ENCODE measurements at places on chromosomes 6 and 20. TPM values are rescaled to one million over a fixed set of nuclear protein-coding genes. Genes with fewer than 3 reads are reported as not detected.

Gene SEMG1
- total RNA-seq = not detected

Gene OTOR
- not detected for total RNA-seq

Gene GSTA2
- total RNA-seq = not detected

Gene ARMH2
- total RNA-seq = not detected

Gene HELZ2
- 22.2 TPM for total RNA-seq

Gene FILIP1
- 0.43 TPM for total RNA-seq

Gene ANKEF1
- total RNA-seq = 0.68 TPM

Gene KIAA1755
- total RNA-seq = 1.4 TPM

Gene TBX18
- 29.6 TPM for total RNA-seq

Gene TFAP2D
- not detected for total RNA-seq

Gene CST7
- total RNA-seq = not detected

Gene HEY2
- total RNA-seq = not detected

Gene TMEM244
- not detected for total RNA-seq

Gene FANCE
- total RNA-seq = 5.0 TPM
